Activated naive CD4-positive, alpha-beta T cell treated with anti-CD3 and anti-CD28 coated beads, Interleukin-2, amount 50 U/mL, for 16 hours (primary cell): ENCODE measurements at places on chromosomes 3 and 15.
A peak's percentile ranks its signal among the peaks of the same experiment; 100 is the strongest.

DNA sequence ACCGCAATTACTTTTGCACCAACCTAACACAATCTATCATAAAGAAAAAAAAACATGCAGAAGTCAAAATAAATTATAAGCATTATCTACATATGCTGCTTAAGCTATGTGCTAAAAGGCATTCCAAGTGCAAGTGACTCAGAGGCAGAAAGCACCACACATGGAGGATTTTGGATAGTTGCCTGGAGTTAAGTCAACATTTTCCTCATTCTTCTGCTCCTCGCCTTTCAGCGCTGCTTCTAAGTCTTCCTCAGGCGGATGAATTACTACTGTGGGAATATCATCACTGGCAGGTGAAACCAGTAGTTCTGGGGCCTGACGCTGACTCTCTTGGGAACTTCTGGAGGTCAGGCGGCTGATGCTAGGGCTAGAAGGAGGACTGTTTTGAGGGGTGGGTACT is 53.1 kb downstream of the SLC4A7 start:
- DNase-seq = no peak

DNA sequence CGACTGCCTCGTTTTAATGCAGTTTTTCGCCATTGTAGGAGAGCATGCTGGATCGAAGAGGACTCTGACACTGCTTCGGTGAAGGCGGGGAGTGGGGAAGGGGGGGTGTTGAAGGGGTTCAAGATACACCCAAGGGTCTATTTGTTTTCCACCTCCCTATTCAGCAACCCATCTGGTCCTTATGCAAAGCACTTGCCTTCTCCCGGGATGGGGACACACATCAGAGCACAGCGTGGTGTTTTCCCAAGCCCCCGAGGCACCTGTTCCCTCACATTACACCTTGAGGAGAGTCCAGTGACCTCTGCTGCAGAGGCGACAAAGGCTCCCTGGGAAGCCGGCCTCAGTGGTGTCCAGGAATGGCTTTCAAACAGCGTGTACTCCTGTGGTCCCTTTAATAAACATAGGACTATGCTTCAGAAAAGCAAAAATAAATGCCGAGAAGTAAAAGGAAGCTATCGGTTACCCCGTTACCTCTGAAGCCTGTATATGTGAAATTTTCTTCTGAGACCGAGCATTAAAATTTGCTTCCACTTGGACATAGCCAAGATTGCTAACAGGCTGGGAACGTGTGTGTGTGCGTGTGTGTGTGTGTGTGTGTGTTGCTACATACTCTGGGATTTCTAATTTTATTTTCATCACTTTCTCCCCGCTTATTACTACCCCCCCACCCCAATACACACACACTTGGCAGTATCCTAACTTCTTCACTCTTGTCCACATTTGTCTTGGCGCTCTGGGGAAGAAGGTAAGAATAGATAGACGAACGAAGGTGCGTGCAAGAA is 53.2 kb downstream of the CCDC54 start:
- DNase-seq = no peak

DNA sequence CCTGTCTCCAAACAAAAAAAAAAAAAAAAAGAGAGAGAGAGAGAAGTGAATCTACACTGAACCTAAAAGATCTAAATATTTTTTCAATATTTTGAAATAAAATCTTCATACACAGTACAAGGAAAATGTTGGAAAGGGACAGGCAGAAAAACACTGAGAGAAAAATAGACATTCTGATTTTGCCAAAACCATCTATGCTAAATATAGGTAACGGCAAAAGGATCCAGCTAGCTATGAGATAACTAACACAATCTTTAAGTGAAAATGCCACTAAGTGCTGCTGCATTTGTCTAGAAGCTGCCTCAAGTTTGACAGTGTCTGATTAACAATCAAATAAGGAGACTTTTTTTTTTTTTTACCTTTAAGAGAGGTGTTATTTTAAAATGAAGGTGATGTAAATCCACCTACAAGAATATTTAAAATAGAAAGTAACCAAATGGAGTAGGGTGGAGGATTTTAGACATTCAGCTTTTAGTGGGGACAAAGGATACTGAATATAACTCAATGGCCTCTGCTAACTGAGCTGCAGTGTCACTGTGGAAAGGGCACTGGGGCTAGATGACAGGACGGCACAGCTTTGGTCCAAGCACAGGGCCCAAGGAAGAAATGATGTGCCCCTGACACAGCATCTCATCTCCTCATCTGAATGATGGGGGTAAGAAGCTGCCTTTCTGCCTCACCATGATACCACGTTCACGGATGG is 62.4 kb downstream of the HACD2 start:
- no peak for DNase-seq

- DNase-seq = no peak
Observed at GRCh38 chr3:31709005-31709404, 176.3 kb downstream of the STT3B start.

DNA sequence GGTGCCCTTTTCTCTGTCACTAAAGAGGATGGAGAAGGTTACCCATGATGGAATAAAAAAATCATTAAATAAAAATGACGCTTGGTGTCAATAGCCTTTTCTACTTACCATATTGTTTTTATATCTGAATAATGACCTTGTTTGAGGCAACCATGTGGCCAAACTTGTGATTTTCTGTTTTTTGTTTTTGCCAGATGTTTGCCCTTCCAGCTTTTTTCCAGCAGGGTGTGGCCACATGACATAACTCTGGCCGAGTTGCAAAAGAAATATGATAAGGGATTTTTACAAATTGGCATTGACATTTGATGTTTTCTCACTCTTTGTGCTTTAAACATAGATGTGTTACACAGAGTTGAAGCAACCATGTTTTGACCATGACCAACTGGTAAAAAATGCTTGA is 39.7 kb upstream of the EPHA3 start:
- no peak for DNase-seq

GRCh38 chr3:176969506-176969905 is 227.8 kb downstream of the TBL1XR1 start:
- DNase-seq = no peak

DNA sequence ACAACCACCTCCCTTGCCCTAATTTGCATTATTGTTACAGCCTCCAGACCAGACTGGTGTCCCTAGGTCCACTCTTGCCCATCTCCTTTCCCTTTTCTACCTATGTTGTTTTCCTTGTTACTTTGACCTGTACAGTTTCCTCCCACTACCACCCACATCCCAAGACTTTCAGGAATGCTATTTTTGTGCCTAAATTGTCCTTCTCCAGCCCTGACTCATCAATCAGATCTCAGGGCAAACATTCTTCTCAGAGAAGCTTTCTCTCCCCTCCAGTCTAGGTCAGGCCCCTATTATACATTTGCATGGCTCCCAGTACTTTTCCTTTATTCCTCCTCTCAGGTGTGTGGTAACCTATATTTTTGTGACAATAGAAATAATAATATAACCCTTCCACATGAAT is 241.5 kb downstream of the IGSF11 start:
- DNase-seq = no peak

DNA sequence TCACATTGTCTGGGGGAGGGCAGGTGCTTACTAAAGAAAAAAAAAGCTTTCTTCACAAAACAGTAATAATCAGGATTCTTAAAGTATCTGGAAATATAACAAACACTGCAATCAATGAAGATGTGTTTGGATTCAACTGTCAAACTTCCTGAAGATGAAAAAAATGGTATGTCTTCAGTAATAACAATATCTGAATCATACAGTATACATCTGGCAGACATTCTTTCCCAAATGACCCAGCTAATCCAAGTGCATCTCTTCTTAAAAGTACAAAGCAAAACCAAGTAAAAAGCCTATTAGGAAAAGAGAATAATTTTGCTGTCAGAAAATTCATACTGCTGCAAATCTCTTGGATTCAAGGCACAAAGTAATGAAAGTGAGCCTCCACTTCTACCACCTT is 145.0 kb upstream of the MCTP2 start:
- no peak for DNase-seq

GRCh38 chr3:115388166-115388565 is 235.1 kb upstream of the GAP43 start:
- DNase-seq = no peak

- DNase-seq = peak; percentile 37
Observed at GRCh38 chr15:63600001-63600615, 2.9 kb downstream of the FBXL22 start.

- DNase-seq = no peak
Observed at GRCh38 chr15:86915811-86916331, 836.2 kb downstream of the AGBL1 start.

- DNase-seq = no peak
Observed at GRCh38 chr3:15551902-15552301, 30.4 kb upstream of the COLQ start.

DNA sequence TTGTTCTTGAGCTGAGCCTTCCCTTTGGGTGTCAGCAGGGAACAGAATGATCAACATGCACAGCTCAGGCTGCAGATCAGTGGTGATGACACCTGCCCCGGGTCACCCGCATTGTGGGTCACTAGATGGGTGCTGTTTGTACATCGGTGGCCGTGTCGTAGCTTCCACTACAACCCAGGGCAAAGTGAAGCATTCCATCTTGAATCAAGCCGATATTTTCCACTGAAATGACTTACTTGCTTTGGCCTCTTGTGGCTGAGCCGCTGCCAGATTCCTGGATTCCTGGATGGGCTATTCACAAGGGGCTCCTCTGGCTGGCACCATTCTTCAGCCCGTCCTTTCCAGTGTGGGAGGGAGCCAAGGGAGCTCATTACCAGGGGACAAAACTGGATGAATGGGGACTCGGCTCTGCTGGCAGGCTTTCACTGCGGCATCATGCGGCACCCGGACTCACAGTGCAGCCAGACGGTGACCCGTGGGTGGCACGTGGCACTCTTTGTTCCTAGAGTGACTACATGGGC is 65.6 kb downstream of the SLCO3A1 start:
- no peak for DNase-seq

GRCh38 chr3:52827441-52827840 is 3.0 kb downstream of the ITIH4 start:
- DNase-seq = no peak

- DNase-seq = no peak
Observed at GRCh38 chr3:150146991-150147761, 176.5 kb upstream of the PFN2 start.

DNA sequence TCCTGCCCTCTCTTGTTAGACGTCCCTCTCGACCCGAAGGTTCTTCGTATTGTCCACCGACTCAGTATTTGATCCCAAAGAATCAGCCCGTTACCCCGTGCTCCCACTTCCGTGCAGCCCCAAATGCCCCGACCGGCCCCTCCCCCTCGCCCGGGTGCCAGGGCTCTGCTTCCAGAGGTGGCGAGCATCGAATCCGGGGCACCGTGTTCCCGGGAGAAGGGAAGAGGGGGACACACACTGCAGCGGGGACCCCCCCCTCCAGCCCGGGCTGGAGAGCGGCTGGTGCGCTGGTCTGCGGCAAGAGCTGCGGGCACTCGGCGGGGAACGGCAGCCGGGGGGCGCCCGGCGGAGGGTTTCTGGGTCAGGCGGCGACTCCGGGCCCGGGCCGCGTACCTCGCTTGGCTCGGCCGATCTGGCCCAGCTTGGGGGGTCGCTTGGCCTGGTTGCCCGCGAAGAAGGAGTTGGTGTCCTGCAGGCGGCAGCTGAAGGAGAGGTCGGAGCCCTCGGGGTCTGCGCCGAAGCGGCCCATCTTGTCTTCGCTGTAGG is 556 bp downstream of the CAMK2N2 start:
- no peak for DNase-seq

GRCh38 chr3:173003956-173004355 is 137.1 kb downstream of the SPATA16 start:
- no peak for DNase-seq

DNA sequence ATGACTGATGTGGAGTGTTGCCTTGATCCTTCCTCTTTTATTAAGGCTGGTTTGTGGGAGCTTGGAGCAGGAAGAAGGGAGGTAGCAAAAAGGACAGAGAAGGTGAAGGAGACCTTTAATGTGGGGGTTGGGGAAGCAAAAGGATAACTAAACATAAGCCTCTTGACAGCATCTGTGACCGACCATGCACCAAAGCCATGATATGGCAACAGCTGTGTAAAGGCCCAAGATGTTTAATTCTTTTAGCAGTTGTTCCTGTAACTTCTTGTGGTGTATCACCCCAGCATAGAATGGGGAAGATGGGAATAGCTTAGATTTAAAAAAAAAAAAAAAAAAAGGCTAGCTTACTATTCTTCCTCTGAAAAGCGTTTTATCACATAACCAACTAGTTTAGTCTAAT is 194.7 kb downstream of the KLHL25 start:
- no peak for DNase-seq

GRCh38 chr15:47066392-47066791 is 650.9 kb upstream of the SEMA6D start:
- no peak for DNase-seq

GRCh38 chr3:50342813-50343633 is 2.4 kb upstream of the RASSF1 start:
- no peak for DNase-seq

DNA sequence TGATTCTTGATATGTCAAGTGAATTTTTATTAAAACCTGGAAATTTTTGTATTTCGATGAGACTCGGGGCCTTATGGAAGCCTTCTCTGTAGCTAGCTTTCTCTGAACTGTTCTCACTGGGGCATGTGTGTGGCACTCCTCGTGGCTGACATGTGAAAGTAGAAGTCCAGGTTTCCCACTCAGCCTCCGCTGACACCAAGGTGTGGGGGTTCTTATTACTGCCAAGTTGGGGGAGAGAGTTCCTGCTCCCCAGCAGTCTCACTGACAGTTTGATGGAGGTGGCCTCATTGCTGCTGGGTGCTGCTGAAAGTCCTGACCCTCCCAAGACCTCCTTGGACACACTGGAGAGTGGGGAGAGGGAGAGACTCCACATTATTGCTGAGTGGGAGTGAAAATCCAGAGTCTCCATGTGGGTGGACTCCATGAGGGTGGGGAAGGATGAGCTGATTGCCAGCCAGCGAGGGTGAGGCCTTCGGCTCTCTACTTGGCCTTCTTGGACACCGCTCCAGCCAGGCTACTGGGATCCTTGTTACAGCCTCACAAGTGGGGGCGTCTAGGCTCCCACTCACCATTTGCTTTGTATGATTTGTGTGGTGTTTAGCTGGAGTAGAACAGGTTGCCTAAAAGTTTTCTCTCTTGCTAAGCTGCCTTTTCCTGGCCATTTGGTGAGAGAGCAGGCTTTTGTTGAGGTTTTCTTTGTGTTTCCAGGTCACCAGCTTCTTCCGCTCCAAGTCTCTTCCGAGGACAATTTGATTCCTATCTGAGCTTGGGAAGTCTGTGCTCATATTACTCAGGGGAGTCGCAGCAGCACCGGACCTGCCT is 64.1 kb downstream of the LSM3 start:
- DNase-seq = no peak

GRCh38 chr15:86077070-86077469 is 2.6 kb upstream of the AGBL1 start:
- DNase-seq = no peak
